ENCODE measurements at places on chromosomes 3 and 15.

- no peak for DNase-seq
Observed at GRCh38 chr3:76307556-76307955, 522.2 kb upstream of the ZNF717 start.

- no peak for DNase-seq
Observed at GRCh38 chr3:67381667-67382272, 272.6 kb downstream of the SUCLG2 start.

DNA sequence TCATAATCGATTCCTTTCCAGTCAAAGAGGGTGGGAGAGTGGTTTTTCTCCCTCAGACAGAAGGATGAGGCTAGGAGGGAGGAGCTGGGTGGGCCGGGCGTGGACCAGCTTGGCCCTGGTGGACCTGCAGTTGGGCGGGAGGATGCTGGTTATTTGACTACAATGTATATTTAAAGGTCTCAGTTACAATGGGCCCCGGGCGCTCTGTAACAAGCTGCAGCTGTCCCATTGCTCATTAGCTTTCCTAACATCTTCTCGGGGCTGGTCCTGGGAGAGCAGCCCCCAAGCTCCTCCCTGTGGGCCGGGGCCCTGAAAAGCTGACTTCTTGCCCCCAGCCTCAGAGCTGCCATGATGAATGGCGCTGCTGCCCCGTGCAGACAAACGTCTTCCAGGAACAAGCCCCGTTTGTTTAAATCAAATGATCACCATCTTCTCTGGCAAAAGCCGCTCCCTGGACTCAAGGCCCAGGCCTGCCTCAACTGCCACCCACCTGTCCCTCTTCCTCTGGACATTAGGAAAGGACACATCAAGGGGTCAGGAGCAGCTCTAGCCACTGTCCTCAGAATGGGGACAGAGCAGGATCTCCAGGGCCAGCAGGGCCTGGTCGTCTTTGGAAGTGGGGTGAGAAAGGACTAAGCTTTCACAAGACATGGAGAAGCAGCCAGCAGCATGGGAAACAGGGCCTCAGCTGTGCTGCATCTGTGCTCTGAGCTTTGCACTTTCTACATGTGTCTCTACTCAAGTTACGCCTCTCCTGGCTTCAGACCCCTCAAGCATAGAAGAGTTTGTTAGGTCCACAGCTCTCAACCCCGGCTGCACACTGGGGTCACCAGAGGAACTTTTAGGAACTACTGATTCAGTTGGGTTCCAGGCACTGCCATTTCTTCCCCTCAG, 38.6 kb downstream of the MAGEF1 start:
- no peak for DNase-seq

- no peak for DNase-seq
Observed at GRCh38 chr15:81411969-81412633, 38.1 kb upstream of the TMC3 start.

DNA sequence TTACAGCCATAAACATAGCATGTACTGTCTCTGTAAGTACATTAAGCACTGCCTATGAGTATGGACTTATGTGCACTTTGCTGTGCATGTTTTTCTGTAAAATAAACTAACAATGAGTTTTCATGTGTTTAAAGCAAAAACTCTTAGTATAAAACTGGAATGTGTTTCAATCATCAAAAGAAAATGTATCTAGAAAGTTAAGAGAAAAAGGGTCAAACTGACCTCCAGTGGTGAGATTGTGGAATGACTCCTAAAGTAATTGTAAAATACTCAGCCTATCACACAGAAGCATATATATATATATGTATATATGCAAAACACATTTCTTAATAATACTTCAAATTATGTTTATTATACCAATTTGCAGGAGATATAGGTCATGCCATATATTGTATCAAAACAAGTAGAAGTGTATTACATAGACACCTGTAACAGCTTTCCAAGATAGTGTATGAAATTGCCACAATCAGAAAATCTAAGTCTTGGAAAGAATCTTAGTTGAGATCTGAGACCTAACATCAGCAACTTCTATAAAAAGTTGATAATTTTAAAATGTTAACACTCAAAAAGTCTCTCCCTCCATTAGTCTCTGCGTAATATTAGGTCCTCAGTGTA, 199.6 kb downstream of the FMN1 start:
- peak; percentile 6 for DNase-seq

DNA sequence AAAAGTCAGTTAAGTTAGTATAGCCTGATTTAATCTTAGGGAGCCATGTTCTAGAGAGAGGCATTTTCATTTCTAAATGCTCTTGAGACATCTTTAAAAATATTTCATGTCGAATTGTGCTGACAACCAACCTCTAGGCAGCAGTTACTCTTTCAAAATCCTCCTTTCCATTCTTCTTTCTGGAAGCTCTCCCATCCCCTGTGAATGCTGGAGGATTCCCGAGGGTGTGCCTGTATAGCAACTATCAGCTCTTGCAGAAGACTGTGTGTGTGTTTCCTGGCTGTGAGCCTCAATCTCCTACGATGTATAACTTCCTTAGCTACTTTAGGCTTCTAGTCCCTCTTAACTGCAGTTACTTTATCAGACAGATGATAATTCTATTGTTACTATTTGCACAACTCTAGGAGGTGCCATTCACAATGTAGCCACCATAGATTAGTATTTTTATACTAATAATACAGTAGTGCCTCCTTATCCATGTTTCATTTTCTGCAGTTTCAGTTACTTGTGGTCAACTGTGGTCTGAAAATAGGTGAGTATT, 250.3 kb downstream of the EDEM1 start:
- no peak for DNase-seq

DNA sequence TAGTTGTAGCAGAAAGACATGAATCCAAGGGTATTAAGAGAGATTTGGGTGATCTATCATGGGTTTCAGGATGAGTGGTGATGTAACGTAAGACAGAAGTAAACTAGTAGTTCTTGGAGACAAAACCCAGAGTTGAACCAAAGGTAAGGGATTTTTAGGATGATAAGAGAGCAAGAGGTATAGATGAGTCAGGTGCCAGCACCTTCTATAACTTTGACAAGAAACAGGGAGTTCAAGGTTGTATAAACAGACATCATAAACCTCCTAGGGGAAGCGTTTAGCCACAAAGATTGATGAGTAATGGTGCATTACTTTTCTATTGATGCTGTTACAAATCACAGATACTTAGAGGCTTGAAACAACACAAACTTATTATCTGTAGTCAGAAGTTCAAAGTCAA, 447.3 kb upstream of the ARHGEF26 start:
- no peak for DNase-seq

- no peak for DNase-seq
Observed at GRCh38 chr15:77541421-77542181, 91.1 kb downstream of the LINGO1 start.

GRCh38 chr15:76339305-76340197, 3.0 kb downstream of the ISL2 start:
- DNase-seq: no peak

GRCh38 chr3:42306499-42306898, 40.5 kb upstream of the CCK start:
- no peak for DNase-seq

GRCh38 chr15:48010316-48010715, 110.5 kb upstream of the SLC24A5 start:
- no peak for DNase-seq

GRCh38 chr15:95138604-95139270, 907.4 kb downstream of the MCTP2 start:
- no peak for DNase-seq

DNA sequence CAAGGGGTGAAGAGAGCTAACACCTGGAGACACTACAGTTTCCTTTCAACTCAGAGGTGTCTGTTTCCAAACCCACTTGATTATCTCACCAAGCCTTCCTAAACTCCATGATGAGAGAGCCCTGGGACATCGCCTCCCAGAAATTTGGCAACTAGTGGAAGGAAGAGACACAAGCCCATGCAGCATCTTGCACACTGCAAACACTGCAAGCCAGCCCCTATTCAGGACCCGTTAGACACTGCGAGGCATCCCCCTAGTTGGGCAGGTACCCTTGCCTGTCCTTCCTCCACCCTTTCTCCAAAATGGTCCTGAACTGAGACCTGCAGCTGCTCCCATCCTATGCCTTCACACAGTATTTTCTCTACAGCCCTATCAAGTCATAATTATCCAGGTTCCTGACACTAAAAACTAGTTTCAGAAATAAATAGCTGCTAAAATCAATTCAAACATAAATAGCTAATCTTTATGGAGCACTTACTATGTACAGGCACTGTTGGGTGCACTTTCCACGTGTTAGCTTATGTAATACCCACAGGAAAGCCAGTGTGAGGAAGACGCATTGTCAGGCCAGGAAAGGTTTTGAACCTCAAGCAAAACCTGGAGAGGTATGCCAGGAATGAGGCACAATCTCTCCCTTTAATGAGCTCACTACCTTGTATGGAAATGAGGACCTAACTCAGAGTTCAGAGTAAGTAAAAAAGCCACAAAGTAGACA, 2.8 kb downstream of the MAGI1 start:
- DNase-seq: no peak

- no peak for DNase-seq
Observed at GRCh38 chr3:185421577-185422232, 58.8 kb downstream of the MAP3K13 start.

DNA sequence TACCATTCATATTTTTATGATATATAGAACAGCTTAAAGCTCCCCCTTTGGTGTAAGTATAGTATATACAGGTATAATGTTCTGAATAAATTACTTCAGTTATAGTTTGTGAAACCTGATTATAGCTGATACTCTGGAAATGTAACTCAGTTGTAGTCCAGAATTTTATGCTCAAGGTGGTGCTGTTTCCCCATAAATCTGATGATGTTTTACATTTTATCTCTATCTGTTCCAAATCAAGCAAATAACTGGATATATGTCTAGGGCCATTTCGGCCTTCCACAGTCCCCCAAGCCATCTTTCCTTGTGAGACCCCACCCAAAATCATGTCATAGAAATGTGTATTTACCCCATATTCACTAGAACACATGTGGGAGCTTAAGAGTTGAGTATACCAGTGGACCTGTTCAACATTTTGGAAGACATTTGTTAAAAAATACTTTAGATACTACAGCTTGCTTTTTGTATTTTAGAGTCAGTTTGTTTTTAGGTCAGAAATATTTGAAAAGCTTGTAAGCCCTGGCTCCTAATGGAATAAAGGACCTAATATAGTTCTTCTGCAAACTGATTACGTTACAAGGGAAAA, 107.1 kb downstream of the ATG7 start:
- DNase-seq: peak; percentile 70

DNA sequence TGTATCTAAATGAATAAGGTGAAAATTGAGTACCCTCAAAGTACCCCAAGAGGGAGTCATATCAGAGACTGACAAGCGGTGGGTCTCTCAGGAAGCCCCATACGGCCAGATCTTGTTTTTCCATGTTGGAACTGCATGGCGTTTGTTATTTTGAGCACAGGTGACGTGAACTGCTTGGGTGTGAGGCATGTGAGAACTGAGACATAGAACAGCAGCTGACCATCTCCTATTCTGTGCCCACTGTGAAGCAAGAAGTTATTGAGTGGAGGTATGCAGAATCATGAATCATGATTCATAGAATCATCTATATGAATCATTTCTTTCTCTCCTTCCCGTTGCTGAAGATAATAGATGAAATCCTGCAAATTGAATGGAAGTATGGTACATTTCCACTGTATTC, 4.6 kb downstream of the VPS8 start:
- DNase-seq: no peak

- DNase-seq: peak; percentile 95
Observed at GRCh38 chr3:183766745-183767606, 58.4 kb downstream of the MAP6D1 start.

GRCh38 chr15:60752973-60753720, 274.2 kb upstream of the ICE2 start:
- DNase-seq: no peak

- DNase-seq: no peak
Observed at GRCh38 chr3:73827725-73828211, 203.0 kb upstream of the PDZRN3 start.

GRCh38 chr3:24352893-24353553, 141.6 kb downstream of the THRB start:
- no peak for DNase-seq

GRCh38 chr3:134340362-134340981, 33.8 kb downstream of the AMOTL2 start:
- no peak for DNase-seq

- no peak for DNase-seq
Observed at GRCh38 chr15:24746094-24746493, 70.5 kb downstream of the NPAP1 start.

DNA sequence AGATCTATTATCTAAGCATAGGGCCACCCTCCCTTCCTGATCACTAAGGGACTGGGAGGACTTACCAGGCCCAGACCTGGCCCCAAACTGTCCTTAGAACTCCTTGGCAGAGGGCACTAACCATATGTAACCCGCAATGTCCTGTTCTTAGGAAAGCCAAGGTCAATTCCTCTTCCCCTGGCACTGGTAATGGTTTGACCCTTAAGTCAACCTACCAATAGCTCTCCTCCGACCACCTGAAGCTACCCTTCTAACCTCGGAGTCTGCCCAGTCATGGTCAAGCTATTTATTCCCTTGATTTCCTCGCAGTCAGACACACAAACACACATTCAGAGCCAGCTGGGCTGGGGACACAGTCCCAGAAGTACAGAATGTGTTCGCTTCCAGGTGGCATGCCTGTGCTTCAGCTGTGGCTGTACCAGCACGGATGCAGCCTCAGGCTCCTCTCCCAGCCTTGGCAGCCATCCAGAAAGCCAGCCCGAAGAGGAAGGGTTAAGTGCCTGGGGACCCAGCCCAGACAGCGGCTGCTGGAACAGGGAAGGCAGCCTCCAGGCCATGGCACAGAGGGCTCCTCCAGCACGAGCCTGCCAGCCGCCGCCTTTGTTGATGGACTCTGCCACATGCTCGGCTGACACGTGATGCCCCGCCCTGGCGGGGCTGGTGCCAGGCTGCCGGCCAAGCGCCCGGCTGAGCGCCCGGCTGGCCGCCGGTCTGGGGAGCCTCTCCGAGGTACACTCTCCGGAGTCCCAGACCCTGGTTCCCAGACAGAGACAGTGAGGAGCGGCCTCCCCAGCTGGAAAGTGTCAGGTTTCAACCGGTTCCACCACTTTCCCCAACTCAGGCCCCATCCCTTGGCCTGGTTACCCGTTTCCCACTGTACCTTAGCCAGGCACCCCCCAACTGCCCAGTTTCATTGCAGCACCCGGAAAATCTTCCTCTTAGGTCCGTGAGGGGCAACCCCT, 5.5 kb downstream of the BMF start:
- peak; percentile 96 for DNase-seq

GRCh38 chr15:64146885-64147681, 4.4 kb upstream of the SNX22 start:
- DNase-seq: no peak

GRCh38 chr3:25897019-25897418, 107.1 kb downstream of the OXSM start:
- peak; percentile 42 for DNase-seq

GRCh38 chr15:38768970-38769369, 204.4 kb upstream of the RASGRP1 start:
- peak; percentile 36 for DNase-seq

DNA sequence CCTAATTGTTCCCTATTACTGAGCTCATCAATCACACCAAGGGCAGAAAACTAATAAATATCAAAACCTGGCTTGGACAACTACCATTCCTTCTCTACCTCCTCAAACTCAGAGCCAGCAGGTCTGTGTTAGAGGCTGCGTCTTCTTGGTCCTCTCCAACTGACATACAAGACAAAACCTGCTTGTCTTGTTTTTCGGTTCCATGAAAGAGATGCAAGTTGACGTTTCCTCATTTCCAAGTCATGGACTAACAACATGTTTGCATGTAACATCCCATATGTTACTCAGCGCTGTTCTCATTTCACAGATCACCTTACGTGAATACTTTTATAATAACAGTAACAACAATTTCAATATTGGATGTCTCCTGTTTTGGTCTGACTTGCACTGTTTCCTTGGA, 110.9 kb downstream of the LMLN start:
- no peak for DNase-seq

GRCh38 chr15:52658955-52659354, 20.2 kb downstream of the ATOSA start:
- DNase-seq: no peak

- DNase-seq: peak; percentile 93
Observed at GRCh38 chr3:186107215-186108105, 1.4 kb downstream of the ETV5 start.
